ENCODE measurements at places on chromosomes 5 and 9.

GRCh38 chr5:139399501-139400121 lies 4.3 kb downstream of the SPATA24 start:
- no peak for DNase-seq

GRCh38 chr9:3629495-3629894 lies 103.7 kb upstream of the RFX3 start:
- no peak for DNase-seq

DNA sequence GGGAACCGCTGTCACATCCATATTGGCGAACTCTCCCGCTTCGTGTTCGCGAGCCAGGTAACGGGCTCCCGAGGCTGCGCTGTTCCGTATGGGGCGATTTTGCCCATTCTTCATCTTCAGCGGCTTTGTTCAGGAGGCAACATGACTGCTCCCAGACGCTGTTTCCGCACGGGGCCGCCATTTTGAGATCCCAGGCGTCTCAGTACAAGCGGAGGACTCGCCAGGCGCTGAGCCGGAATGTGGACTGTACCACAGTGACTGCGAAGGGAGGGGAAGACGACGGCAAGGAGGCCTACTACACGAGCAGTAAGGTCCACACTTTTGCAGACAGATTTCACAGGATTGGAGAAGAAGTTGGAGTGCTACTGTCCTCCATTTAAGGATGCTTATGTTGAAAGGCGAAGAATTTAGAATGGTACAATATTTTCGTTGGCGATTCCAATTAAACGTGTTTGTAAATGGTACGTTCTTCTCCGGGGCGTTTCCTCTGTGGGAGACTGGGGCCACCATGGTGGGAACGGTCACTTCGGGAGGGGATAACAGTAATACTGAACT lies 41.6 kb upstream of the ZNF300 start:
- no peak for DNase-seq

GRCh38 chr5:82413302-82414040 lies 135.3 kb upstream of the RPS23 start:
- no peak for DNase-seq

DNA sequence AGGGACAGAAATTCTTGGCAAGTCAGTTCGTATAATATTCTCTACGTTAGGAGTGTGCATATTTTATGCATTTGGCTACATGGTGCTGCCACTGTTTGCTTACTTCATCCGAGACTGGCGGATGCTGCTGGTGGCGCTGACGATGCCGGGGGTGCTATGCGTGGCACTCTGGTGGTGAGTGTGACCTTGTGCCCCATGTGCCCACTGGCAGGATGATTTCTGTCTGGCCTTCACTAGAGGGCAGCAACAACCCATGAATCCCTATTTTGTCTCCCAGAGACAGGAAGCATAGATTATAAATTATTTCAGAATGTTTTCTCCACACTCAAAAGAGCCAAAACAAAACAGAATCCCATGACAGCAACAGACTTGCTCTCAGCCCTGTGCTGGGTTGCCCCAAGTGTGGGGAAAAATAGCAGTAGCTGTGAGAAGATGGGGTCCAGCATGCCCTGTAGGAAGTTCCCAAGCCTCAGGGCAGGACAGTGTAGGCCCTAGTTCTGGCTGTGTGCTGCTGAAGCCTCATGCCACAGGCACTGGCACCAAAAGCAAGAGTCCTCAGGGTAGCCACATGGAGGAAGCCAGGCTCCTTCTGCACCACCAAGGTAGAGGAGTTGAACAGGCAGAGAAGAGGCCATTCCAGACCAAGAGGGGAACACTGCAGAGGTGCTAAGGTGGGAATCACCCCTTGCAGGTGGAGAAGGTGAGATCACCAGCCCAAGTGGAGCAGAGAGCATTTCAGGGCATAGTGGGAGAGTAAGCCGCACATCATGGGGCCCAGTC lies 16.0 kb downstream of the SLC22A5 start:
- DNase-seq = no peak

DNA sequence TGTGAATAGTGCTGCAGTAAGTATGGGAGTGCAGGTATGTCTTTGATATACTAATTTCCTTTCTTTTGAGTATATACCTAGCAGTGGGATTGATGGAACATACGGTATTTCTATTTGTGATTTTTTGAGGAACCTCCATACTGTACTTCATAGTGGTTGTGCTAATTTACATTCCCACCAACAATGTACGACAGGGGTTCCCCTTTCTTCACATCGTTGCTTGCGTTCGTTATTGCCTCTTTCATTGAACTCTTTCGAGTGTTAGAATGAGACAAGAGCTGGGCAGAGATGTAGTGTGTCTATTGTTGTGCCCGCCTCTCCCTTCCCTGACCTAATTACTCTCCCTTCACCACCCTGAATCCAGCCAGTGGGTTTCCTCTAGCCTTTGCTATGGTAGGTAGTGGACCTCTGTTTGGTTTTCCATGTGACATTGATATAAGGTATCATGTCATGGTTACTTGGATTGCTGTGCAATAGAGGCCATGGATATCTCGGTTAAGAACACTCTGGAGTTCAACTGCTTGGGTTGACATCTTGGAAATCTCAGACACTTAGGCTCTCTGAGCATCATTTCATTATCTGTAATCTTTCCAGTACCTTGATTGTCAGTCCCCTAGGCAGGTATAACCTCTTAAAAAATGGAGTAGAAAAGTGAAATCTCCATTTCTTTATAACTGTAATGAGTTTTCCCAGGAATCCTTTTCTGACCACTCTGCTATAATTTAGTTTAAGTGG lies 19.5 kb downstream of the AOPEP start:
- DNase-seq = no peak

DNA sequence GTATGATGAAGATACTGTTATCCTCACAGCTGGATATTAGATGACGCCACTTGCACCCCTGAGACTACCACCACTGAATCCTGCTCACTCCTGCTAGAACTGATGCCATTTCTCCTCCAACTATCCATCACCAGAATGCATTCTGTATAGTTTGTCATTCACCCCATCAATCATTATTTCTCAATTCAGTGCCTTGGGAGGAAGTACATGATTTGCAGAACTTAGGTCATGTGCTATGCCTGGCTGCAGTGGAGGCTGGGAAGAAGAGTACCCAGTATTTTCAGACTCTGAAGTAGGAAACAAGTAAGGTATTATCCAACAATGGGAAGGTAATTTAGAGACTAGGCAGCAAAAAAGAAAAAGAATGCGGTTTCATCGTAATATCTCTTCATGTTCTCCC lies 26.2 kb upstream of the HSD17B4 start:
- no peak for DNase-seq

DNA sequence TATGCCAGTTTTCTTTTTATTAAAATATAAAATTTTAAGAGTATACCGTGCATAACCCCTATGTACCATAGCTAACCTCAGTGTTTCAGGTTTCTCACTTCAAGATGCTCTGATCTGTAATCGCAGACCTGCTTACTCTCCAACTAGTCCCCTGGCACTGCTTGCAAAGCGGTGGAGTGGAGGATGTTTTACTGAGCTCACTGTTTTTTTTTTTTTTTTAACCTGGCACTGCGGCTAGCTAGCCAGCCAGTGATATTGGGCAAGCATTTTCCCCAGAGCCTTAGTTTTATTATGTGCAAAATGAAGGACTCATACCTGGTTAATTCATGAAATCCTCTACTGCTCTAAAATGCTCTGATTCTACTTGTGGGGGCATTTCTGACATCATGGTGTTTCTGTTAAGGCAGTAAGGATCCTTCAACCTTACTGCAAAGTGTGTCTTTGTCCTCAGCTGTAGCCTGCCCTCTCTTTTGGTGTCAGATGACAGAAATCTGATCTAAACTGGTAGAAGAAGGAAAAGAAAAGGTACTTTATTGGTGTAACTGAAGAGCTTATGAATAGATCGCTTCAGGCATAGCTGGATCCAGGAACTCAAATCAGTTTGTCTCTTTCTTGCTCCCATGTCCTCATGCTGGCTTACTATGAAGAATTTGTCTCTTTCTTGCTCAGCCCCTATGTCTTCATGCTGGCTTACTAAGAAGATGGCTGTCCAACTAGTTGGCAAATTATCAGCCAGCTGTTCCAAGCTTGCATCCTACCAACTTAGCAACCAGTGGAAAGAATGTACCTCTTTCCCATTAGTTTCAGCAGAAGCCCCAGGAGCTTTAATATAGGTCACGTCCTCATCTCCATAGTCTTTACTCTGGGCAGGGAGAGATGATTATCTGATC lies 59.8 kb downstream of the DOCK2 start:
- DNase-seq = no peak

GRCh38 chr5:72256536-72256935 lies 63.5 kb downstream of the MRPS27 start:
- DNase-seq = no peak

GRCh38 chr9:28378231-28378630 lies 805.0 kb upstream of the C9orf72 start:
- DNase-seq = no peak

DNA sequence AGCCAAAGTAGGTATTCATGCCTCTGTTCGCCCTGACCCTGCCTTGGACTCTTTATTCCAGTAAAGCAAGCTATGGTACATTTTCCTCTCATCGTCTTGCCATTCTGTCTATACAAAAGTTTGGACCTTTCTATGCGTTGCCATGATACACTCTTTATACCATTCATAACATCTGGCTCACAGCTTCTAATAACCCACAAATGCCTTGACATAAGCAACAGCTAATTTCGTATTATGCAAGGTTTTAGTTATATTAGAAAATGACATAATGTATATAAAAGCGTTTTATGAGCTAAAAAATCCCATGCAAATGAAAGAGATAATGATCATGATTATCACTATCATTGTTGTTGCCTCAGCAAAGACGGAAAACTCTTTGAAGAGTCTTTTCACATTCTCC lies 265.7 kb downstream of the TMEM167A start:
- no peak for DNase-seq

DNA sequence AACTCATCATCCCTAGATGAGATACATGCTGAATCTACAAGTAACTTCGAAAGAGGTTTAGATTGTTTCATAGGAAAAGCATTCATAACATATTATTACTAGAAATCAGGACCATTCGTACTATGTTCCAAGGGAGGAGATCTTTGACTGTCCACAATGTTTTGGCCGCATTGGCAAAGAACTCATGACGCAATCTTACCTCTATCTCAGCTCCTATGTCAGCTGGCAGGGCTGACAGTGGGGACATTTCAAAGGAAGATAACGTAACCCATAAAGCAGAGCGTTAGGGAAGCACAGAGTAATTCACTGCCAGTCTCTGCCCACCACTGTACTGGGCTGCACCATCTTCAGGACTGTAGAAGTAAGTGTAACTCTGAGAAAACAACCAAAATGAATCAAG lies 69.7 kb downstream of the EFNA5 start:
- DNase-seq = no peak

GRCh38 chr9:120382453-120382852 lies 197.5 kb downstream of the CDK5RAP2 start:
- no peak for DNase-seq

GRCh38 chr9:4657426-4658159 lies 4.5 kb upstream of the PLPP6 start:
- DNase-seq = no peak

DNA sequence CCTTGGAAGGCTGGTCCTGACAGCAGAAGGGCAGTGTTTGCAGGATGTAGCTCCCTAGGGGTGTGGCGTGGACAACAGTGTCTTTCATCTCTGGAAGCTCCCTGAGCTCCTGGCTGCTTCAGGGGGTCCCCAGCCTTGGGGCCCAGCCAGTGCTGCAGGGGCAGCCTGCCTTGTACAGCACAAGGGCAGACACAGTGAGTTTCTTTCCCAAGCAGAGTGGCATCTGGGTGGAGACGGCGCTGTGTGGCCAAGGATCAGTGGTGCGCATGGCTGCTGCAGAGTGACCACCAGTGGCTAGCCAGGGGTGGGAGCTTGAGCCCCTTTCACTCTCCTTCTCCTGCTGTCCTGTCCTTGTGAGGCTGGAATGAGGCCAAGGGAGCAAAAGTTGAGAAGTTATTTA lies 7.6 kb upstream of the IRX4 start:
- no peak for DNase-seq

GRCh38 chr5:123546657-123547056 lies 34.7 kb downstream of the CSNK1G3 start:
- DNase-seq = no peak
